ENCODE measurements at places on chromosomes 2 and 18. TPM values are rescaled to one million over a fixed set of nuclear protein-coding genes. Genes with fewer than 3 reads are reported as not detected.

The ROCK2 gene
- 59.7 TPM for total RNA-seq

The TTN gene
- total RNA-seq = 7.6 TPM

The PROKR1 gene
- total RNA-seq = not detected

The SALL3 gene
- not detected for total RNA-seq

The TSPYL6 gene
- total RNA-seq = not detected

The RSAD2 gene
- total RNA-seq = 2.1 TPM

The GBX2 gene
- total RNA-seq = not detected

The UGT1A7 gene
- 22.6 TPM for total RNA-seq

The ATP8B1 gene
- total RNA-seq = 106 TPM

The RPE gene
- 35.5 TPM for total RNA-seq

The SKOR2 gene
- total RNA-seq = not detected

The IFIH1 gene
- total RNA-seq = 25.4 TPM

The ZNF892 gene
- total RNA-seq = 16.5 TPM

The FARP2 gene
- 107 TPM for total RNA-seq

The ALK gene
- 0.88 TPM for total RNA-seq

The OTX1 gene
- total RNA-seq = not detected

The DCC gene
- total RNA-seq = not detected

All from Peyer's patch (tissue), 4 donors.